ENCODE measurements at places on chromosomes 7 and 10.

GRCh38 chr10:123463181-123463580 lies 203.0 kb upstream of the GPR26 start:
- DNase-seq: no peak

DNA sequence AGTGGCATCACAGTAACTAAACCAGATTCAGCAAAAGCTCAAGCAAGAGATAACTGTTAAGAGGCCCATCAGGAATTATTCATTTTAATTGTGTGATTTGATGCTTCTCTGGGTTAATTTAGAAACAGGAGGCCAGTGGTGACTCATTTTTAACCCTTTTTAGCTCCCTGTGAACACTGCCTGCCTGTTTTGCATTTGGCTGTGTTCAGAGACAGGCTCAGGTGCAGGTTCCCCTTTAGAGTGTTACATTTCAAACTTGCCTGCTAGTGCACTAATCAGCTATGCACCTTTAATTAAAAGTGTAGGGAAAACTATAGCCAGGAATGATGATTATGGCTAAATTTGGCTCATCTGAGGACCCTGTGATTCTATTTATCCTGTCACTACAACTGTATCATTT lies 6.5 kb downstream of the STAMBPL1 start:
- peak; percentile 72 for DNase-seq

GRCh38 chr7:86926732-86927131 lies 132.7 kb downstream of the ELAPOR2 start:
- DNase-seq: peak; percentile 5

GRCh38 chr10:17418249-17418648 lies 36.1 kb downstream of the ST8SIA6 start:
- DNase-seq: no peak

DNA sequence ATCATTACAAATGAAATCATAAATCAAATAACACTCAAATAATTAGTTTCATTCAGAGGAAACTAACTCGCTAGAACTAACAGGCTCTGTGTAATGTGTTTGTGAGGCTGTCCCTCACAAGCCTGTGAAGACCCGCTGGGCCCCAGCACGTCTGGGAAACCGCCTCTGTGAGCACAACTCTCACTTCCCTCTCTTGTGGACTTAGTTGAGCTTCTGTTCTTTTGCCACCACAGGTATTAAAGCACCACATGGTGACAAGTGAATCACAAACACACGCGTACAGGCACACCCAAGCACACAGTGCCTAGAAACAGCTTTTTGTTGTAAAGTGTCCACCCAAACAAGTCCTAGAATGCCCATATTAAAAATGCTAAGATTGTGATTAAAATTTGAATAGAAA lies 51.0 kb downstream of the ZNF777 start:
- no peak for DNase-seq

DNA sequence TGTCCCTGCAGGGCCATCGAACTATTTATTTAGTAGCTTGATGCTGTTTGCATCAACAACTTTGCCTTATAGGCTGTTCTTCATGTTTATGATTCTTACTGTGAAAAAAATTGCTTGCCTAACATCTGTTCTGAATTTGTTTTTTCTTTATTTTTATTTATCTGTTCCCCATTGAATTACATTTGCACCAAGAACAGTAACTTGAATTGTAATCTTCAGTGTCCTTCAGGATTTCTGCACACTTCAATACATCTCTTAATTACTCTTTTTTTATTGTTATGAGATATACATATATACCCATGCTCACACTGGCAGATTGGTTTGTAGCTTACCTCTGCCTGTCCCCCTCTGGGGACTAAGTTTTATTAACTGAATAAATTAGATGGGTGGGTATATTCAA lies 64.4 kb downstream of the TBXAS1 start:
- DNase-seq: no peak

- DNase-seq: no peak
These were observed 71.8 kb downstream of the AASS start for GRCh38 chr7:122072272-122072671.

DNA sequence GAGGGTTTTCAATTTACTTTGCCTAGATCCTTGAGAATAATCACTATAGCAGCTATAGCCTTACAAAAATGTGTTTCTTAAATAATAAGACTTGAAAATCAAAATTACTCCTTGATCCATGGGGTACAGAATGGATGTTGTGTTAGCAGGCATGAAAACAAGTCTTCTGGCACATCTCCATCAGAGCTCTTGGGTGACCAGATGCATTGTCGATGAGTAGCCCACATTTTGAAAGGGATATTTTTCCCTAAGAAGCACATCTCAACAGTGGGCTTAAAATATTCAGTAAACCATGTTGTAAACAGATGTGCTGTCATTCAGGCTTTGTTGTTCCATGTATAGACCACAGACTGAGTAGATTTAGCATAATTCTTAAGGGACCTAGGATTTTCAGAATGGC lies 827.8 kb downstream of the GRM8 start:
- no peak for DNase-seq

All from T-helper 2 cell (primary cell).